ENCODE measurements at places on chromosomes 1 and 21.

DNA sequence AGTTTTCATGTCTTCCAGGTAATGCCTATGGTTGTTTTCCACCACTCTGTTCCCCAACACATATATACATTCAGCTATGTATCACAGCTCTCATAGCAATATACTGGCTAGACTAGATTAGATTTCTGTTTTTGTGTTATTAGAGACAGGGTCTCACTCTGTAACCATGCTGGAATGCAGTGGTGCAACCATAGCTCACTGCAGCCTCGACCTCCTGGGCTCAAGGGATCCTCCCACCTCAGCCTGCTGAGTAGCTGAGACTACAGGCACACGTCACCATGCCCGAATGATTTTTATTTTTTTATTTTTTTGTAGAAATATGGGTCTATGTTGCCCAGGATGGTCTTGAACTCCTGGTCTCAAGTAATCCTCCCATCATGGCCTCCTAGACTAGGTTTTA, 37.7 kb downstream of the SYNJ1 start:
- no peak for DNase-seq

DNA sequence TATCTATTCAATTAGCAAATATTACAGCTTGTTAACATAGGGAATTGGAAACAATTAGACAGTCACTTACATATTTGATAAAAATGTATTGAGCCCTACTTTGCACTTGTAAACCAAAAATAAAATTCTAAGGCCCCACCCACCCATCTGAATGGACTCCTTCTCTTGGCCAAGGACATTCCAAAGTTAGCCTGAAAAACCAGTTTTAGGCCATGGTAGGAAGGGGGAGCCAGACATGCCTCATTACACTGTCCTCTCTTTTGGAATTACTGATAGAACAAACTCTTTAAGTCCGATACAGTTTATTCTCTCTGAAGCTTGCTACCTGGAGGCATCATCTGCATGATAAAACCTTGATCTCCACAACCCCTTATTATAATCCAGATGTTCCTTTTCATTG, 28.0 kb upstream of the TSPAN2 start:
- DNase-seq: no peak

DNA sequence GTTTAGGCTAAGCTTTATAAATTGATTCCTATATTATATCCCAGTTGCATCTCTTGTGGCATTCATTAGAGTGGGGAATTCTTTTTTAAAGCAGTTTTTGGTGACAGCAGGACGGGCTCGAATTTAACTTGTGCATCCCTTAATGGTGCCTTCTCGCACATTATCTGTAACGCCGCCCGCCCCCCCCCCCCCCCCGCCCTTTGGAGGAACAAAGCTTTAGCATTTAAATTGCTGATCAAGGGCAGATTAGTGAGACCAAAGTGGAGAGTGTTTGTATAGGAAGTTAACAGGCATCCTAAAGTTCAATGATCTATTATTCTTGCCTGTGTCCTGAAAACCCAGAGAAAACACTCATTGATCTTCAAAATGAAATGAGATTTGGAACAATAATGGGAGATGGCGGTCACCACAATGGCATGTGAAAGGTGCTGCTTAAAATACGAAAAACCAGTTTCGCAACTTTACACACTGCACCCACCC, 2.2 kb downstream of the LMO4 start:
- DNase-seq: no peak

GRCh38 chr1:30287976-30288375, 435.4 kb downstream of the MATN1 start:
- no peak for DNase-seq

DNA sequence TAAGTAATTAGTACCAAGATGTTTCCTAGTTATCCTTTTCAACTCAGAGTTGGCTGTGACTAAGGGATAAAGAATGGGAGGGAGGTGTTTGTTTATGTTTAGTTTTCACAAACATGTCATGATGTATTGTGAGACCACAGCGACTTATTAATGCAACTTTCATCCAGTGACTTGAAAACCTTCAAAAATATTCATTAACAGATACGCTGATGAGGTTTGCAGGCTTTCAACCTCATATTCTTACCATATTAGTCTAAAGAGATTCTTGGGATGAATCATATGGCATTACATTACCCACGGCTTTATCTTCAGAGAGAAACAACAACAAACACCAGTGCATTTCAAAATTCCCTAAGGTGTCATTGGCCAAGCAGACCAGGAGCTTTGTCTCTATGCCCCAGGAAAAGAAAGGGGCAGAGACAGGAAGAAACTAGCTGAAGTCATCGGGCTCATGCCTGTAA, 36.4 kb downstream of the PALMD start:
- no peak for DNase-seq

GRCh38 chr21:46100426-46100825, 2.5 kb downstream of the COL6A2 start:
- no peak for DNase-seq

DNA sequence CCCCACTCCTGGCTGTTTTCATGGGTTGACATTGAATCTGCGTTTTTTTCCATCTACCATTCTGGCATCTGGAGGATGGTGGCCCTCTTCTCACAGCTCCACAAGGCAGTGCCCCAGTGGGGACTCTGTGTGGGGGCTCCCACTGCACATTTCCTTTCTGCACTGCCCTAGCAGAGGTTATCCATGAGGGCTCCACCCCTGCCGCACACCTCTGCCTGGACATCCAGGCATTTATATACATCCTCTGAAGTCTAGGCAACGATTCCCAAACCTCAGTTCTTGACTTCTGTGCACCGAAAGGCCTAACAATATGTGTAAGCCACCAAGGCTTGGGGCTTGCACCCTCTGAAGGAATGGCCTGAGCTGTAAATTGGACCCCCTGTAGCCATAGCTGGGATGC, 147.9 kb upstream of the FMN2 start:
- no peak for DNase-seq

DNA sequence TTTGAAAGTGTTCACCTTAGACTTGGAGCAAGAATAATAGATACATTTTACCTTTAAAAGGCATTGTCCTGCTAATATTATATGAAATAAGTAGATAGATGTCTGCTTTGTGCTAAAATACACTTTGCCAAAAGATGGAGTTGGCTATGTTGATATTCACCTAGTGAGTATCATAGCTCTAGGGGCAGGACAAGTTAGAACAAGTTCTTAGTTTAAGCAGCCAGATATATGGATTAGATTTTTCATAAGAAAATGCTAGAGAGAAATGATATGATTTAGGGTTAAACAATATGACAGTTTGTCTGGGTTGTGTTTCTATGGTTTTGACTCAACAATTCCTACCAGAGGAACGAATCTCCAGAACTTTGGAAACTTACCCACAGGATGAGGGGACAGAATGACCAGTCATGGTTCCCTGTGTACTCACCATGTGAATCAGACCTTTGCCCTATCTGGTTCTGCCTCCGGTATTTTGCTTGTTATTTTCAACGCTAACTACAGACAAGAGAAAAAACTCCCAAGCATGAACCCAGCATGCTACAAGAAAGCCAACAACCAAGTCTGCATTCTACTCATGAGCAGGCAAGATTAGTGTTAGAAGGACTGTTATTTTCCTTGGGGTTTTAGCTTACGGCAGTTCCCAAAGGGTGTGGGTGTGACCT, 1.7 kb downstream of the F5 start:
- DNase-seq: no peak

GRCh38 chr1:68811806-68812205, 314.9 kb upstream of the DEPDC1 start:
- DNase-seq: no peak

- DNase-seq: no peak
Observed at GRCh38 chr1:243667133-243667532, 182.9 kb downstream of the AKT3 start.

DNA sequence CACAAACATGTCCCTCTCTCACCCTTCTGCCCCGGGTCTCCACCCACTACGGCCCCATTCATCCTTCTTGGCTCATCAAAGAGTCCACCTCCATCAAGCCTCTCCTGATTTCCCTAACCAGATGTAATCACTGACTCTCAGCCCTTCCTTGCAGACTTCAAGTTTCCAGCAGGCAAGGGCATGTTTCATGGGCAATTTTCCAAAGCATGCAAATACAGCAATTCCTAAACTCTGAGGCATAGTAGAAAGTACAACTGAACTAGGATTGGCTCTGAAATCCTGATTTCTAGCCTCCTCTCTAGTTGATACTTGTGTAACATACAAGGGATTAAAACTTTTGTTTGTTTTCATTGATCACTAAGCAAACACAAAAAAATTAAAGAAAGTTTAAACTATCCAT, 109.1 kb upstream of the GADD45A start:
- no peak for DNase-seq

GRCh38 chr1:203443296-203443695, 32.3 kb upstream of the PRELP start:
- no peak for DNase-seq

DNA sequence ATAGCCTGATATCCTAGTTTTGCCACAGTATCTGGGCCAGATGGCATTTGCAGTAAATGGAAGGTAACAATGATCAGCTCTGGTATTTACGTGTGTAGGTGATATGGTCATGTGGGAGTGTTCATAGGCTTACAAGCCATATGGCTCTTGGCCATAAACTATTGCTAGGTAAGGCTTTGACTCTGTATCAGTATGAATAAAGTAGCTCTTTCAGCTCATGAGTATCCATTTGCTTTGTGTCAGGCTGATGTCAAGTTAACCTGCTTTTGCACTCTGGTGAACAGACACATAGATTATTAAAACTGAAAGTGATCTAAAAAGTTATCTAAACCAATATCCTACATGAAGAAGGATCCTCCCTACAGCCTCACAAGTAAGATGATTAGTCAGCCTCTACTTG, 69.0 kb downstream of the DDR2 start:
- DNase-seq: no peak

GRCh38 chr1:55541296-55541695, 326.1 kb upstream of the USP24 start:
- DNase-seq: no peak

- DNase-seq: no peak
Observed at GRCh38 chr21:41418956-41419680, 6.9 kb upstream of the MX1 start.

DNA sequence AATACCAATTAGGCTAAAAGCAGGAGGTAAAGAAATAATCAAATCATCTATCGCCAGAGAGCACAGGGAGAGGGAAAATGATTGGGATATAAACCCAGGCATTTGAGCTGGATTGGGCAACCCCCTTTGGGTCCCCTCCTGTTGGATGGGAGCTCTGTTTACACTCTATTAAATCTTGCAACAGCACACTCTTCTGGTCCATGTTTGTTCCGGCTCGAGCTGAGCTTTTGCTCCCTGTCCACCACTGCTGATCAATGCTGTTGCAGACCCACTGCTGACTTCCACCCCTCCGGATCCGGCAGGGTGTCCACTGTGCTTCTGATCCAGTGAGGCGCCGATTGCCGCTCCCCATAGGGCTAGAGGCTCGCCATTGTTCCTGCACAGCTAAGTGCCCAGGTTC, 493.8 kb downstream of the MATN1 start:
- DNase-seq: no peak

DNA sequence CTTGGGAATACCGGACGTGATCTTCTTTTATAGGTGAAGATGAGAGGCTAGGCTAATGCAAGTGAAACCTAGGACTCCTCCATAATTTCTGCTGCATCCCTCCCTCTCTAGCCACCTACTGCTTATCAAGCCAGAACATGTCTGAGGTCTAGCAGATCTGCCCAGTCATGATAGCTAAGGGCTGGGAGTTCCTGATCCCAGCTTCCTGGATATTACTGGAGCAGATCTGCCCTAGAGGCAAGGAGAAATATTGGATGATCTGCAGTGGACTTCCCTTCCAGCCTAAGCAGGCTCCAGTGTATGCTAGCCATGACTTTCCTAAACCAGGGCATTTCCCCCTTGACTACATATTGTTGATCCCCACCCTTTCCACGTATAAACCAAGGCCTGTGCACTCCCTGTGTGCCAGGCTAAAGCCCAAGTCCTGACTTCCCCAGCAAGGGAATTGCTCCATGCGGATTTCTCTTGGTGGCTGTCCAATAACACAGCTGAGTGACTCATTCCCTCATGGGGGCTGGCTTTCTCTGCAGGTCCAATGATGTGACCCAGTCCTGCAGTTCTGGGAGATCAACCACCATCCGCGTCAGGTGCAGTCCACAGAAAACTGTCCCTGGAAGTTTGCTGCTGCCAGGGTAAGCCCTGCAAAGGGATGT, 15.5 kb upstream of the SARS1 start:
- no peak for DNase-seq

DNA sequence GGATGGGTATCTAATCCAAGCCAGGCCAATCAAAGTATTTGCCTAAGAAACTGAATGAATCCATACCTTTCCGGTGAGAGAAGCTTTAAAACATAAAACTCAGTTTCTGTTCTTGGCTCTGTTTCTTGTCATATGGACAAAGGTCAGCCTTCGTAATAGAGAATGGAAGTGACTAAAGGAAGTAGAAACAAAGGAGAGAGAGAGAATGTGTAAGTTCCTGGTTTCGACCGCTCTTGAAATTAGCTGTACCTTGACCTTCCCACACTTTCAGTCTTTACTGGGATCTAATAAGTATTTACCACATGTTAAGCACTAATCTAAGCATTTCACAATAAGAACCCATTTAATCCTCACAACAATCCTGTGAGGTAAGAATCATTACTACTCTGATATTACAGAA, 19.6 kb upstream of the CLCA4 start:
- no peak for DNase-seq

GRCh38 chr1:36161641-36162531, 5.9 kb downstream of the MAP7D1 start:
- DNase-seq: no peak

DNA sequence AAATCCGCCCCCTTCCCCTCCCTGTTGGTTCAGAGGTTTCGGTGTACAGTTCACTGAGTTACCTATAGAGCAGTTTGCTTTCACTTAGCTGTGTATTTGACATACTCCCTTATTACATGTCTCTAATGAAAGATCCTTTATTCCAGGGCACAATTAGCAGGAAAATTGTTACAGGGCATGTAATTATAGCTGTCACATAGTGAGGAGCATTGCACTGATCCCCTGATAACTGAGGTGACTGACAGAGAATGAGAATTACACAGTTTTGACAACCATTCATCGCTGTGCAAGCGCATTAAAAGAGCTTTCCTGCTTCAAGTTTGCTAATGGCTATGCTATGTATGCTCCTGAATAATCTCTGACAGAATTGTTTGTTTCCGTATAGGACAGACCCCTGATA, 26.9 kb downstream of the DAP3 start:
- no peak for DNase-seq

- no peak for DNase-seq
Observed at GRCh38 chr1:213457186-213457585, 406.1 kb downstream of the RPS6KC1 start.

DNA sequence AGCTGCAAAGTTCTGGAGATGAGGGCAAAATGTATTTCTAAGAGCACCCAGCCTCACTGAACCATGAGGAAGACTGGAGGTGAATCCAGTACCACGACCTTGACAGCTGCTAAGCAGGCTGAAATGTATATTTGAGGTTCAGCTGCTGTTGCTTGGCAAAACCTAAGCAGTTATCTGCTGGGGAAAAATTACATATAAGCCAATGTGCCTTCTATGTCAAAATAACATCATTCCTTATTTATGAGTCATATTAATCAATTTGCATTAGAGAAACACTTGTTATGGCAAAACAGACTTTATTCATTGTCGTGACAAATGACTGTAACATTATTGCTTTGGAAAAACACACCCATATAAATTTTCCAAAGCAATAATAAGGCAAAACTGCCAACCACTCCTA, 560.5 kb upstream of the NR5A2 start:
- DNase-seq: no peak
